ENCODE measurements at places on chromosomes 13 and 19.

GRCh38 chr19:38805180-38805579, 7.6 kb downstream of the LGALS4 start:
- DNase-seq = no peak

GRCh38 chr13:110407531-110407930, 100.4 kb downstream of the COL4A2 start:
- no peak for DNase-seq

- no peak for DNase-seq
Measured at GRCh38 chr19:12996406-12997094, 1.3 kb downstream of the NFIX start.

DNA sequence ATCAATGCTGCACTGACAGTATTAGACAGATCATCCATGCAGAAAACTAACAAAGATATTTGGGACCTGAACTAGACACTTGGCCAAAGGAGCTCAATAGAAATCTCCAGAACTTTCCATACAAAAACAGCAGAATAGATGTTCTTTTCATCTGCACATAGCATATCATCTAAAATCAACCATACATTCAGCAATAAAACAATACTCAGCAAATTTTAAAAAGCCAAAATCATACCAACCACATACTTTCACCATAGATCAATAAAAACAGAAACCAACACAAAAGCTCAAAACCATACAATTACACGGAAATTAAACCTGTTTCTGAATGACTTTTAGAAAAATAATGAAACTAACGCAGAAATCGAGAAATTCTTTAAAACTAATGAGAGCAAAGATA, 592.6 kb downstream of the SLITRK5 start:
- no peak for DNase-seq

GRCh38 chr19:43450545-43450997, 14.8 kb downstream of the LYPD3 start:
- DNase-seq = no peak

GRCh38 chr19:48560095-48560530, 8.1 kb downstream of the SULT2B1 start:
- DNase-seq = no peak

DNA sequence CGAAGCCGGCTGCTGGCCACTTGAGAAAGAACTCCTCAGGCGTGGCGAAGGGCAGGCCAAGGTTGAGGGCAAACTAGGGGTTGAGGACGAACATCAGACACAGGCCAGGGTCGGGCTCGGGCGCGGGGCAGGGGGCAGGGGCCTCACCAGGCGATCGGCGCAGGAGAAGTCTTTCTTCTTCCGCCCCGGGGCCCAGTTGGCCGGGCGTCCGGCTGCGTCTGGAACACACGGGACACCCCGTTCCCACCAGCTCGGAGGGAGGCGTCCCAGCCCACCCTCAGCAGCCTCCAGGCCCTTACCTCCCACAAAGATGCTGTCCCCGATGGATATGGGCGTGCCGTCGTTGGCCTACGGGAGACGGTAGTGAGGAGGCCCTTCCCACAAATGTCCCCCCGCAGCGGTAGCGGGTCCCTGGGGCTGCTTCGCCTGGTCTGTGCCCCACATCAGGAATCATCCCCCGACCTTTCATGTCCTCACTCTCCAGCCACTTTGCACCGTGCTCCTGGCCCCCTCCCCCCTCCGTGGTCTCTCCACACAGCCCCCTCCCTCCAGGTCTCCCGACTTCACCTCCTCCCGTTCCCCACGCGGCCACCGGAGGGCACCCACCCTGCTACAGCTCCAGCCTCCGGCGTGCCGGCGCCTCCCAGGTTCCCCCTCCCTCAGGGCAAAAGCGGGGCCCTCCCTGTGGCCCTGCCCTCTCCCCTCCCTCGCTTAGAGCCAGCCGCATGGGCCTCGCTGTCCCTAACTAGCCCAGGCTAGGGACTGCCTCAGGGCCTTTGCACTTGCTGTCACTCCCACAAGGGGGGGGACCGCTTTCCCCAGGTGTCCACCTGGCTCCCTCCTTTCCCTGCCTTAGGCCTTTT, 4.8 kb downstream of the PNKP start:
- no peak for DNase-seq

- DNase-seq = no peak
Measured at GRCh38 chr13:50094615-50095293, 79.5 kb downstream of the KCNRG start.

GRCh38 chr19:17327654-17328516, 6.8 kb downstream of the ANO8 start:
- no peak for DNase-seq

GRCh38 chr13:40589285-40590109, 76.9 kb downstream of the FOXO1 start:
- peak; percentile 2 for DNase-seq

- DNase-seq = no peak
Measured at GRCh38 chr13:40113643-40114304, 458.3 kb downstream of the COG6 start.

- DNase-seq = no peak
Measured at GRCh38 chr13:46893221-46893740, 3.6 kb downstream of the HTR2A start.

GRCh38 chr13:95552539-95553441, at the start of gene CLDN10:
Gene CLDN10, plus strand, starts transcription at chr13:95552720. Its CDS starts 34 bp downstream, at chr13:95552754.
- DNase-seq = no peak

GRCh38 chr19:48999481-49000325, 6.0 kb downstream of the RUVBL2 start:
- DNase-seq = no peak

All from fibroblast of skin of left quadriceps (primary cell).